ENCODE measurements at places on chromosomes 4 and X.

DNA sequence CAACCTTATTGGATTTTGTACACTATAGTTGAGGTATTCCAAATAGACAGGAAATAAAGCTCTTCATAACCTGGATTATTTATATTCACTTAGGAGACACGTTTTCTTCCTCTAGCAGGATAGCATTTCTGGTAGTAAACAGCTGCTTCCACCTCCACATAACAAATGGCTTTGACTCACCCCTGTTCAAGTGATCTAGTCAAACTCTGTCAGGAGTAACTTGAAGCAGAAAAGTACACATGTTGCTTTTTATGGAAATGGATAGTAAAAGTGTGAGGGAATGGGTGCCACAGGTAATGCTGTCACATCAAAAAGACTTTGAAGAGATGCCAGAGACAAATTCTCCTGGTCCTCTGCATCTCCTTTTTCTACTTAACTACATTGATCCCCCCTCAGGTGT, 258.7 kb upstream of the SLC7A11 start:
- DNase-seq, result no peak

- no peak for DNase-seq
These were observed 1.7 kb upstream of the TIFA start for GRCh38 chr4:112287258-112287989.

DNA sequence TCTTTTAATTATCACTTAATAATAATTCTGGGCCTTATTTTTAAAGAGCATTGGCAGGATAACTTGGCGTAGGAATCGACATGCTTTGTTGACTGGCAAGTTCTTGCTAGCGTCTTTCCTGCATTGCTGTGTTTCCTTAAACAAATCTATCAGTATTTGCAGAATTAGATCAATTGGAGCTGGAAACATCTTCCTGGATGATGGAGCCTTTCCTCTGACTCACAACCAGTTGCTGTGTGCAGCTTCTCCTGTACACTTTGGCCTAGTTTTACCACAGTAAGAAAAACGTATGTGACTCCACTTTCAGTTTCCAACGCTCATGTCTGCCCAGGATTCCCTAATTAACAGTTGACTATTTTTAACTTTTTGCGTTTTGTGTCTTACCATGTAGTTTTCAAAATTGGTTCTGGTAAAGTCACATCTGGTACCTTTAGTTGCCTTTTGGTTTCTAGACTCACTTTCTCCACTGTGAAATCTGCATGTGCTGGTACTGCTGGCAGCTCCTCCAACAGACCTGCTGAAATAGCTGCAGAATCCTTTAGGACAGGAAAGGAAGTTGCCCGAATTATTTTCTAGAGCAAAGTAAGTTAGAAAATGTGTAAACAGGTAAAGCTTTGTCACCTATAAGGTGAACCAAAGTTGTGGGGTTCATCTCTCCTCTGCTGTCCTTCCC, 553.2 kb upstream of the FAT1 start:
- DNase-seq, result no peak

DNA sequence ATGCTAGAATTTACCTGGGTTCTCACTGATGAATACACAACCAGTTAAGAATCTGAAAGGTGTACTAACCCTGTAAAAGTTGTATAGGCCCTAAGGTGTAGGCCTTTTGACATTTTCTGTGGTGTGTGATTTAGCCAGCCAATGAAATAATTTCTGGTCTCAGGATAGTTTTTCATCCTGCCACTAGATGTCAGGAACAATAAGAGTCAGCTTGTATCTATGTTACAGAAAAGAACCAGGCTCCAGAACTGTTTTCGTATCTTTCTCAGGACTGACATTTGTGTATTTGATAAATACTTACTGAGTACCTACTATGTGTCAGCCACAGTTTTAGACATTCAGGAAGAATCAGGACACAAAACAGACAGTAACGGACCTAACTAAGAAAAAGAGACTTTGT, 673.6 kb upstream of the TENM3 start:
- peak; percentile 26 for DNase-seq

GRCh38 chr4:169620880-169621248, 486 bp downstream of the CLCN3 start:
- no peak for DNase-seq

- DNase-seq, result peak; percentile 20
These were observed 3.5 kb upstream of the VMA21 start for GRCh38 chrX:151393514-151393913.

DNA sequence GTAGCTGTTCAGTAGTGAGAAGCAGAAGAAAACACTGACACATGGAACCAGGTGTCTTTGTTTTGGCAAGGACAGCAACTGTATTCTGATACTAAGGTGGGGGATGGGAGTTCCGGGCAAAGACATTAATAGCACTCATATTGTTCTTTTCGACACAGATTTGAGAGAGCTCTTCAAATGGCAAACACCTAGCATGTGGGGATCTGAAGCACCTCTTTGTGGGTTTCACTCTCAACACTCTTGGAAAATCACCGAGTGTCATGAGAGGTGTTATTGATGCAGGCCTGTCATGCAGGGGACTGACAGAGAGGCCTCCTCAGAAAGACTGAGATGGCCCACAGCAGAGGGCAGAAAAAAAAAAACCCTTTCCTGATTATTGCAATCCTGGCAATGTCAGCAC, 228.4 kb upstream of the VCX start:
- no peak for DNase-seq

- DNase-seq, result no peak
These were observed 16.0 kb downstream of the GSPT2 start for GRCh38 chrX:51759055-51759839.

GRCh38 chr4:73070074-73070390, 516 bp upstream of the COX18 start:
- DNase-seq, result no peak

Measured in GM12891 (cell line).